ENCODE measurements at places on chromosomes 7 and 10.

DNA sequence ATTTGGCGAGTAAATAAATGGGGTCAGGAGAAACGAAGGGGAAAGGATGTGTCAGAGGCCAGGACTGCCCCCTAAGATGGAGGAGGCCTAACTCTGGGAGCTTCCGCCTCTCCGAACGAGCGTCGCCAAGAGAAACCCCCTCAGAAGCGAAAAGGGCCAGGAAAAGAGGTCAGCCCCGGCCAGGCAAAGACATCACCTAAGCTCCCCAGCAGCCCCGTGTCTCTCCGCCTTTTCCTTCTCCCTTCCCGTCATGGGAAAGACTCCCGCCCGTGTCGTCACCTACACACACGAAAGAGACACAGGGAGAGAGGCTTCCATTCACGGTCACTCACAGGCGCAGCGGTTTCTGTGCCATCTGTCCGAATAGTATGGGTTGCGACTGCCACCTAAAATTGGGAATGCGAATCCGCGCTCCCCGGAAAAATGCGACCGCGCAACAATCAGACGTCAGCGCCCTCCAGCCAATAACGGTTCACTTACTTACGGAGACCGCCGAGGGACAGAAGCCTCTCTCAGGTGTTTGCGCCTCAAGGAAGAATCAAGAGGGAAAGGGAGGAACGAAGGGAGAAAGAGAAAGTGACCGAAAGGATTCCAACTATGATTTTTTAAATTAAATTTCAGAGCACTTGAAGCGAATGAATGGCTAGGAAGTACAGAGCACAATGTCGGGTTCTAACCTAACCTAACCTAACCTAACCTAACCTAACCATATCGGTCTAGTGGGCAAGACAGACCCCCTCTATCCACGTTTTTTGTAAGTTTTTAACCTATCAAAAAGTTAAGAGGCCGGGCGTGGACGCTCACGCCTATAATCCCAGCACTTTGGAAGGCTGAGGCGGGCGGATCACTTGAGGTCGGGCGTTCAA lies at the start of gene CWF19L1:
Gene CWF19L1, minus strand, starts transcription at position 400 of the 866 bp plus-strand sequence. Its CDS starts 45 bp downstream, at position 355.
- DNase-seq = peak; percentile 10

- DNase-seq = no peak
These were observed 10.1 kb upstream of the JAKMIP3 start for GRCh38 chr10:132055616-132056015.

- DNase-seq = no peak
These were observed 2.3 kb upstream of the PAPSS2 start for GRCh38 chr10:87657371-87657770.

DNA sequence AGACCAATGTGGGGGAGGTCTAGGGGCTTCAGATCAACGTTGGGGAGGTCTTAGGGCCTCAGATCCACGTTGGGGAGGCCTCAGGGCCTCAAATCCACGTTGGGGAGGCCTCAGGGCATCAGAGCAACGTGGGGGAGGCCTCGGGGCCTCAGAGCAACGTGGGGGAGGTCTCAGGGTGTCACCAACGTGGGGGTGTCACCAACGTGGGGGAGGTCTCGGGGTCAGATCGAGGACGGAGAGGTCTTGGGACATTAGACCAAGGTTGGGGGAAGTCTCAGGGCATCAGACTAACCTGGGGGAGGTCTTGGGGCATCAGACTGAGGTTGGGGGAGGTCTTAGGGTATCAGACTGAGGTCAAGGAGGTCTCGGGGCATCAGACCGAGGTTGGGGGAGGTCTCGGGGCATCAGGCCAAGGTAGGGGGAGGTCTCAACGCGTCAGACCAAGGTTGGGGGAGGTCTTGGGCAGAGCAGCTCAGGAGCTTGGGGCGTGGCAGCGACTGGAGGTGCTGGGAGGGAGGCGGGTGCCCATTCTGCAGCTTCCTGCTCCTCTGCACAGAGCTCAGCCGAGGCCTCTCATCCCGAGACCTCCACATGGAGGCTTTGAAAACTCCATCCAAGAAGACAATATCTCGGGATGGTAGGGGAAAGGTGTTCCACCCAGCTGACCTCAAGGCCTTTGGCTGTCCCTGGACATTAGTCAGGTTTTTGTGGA lies 159.8 kb downstream of the WDR37 start:
- DNase-seq = no peak

DNA sequence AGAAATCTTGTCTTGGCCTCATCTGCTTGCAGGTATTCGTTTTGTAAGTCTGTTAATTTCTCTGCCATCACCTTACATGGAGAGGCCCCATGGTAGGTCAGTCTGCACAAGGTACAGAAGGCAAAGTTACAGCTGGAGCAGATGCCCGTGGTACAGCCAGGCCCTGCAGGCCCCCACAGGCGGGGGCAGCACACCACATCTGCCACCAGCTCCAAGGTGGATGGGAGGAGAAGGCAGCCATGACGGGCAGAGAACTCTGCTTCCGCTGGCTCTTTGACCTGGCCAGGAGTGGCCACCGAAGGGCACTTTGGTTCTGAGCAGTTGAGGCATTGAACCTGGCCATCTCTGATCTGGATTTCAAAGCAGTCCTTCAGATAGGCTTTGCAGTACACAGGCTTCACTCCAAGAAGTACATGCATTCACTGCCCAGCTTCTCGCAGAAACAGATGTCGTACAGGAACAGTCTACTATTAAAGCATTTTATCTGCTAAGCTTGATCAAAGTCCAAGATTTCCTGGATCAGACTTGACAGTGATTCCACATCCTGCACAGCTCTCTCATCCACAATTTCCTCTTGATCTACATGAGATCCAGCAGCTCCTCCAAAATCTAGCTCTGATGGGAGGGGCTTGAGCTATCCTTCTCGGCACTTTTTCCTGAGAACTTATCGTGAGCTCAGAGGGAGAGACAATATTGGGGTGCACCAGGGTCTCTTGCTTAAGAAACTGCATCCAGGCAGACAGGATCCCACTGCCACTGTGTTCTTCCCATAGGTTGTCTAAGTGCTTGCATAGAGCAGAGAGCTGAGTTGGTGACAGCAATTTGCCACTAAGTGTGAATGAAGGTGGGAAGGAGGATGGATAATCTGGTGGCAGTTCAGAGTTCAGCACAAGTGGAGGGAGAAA lies 120.7 kb downstream of the TRRAP start:
- no peak for DNase-seq

GRCh38 chr10:5888843-5889623 lies 660 bp downstream of the ANKRD16 start:
- DNase-seq = no peak

DNA sequence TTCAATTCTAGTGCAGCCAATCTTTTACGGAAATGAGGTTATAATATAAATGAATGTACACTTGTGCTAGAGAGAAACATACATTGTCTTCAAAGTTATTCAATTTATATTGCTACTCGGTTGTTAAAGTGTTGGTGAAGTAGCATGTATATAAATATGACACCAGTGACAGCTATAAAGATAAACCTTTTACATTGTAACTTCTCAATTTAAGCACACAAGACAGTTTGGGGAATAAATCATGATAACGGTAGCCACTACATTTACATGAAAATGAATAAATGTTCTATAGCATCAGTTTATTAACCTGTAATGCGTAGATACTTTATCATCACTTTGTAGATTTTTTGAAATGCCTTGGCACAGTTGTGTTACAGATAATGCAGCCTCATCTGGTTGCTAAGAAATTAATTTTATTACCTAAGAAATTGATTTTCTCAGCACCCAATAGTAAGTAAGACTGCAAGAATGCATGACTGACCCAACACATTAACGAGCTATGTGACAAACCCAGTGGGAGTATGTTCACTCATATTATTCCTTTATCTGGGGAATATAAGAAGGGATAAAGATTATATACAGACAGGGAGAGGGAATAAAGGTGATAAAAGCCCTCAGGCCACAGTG lies 283.9 kb upstream of the NPVF start:
- no peak for DNase-seq

GRCh38 chr10:4838743-4839142 lies 12.7 kb downstream of the AKR1E2 start:
- no peak for DNase-seq

GRCh38 chr10:46516660-46517416 lies 39.6 kb downstream of the GPRIN2 start:
- no peak for DNase-seq

GRCh38 chr7:132412435-132412834 lies 163.8 kb downstream of the PLXNA4 start:
- DNase-seq = no peak

DNA sequence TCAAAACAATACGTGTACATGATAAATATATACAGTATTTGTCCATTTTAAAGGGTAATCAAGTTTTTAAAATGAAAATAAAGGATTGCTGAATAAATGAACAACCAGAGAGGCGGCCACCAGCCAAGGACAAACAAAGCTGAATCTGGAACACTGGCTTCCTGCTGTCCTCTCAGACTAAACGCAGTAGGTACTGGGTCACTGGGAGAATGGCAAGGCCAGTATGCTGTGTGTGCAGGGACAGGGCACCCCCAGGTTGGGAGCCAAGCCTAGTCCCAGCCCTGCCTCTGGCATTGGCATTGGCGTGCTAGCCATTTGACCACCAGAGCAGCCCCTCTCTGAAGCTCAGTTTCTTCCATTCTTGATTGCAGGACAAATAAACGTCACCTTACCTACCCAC lies 33.8 kb downstream of the DLG5 start:
- no peak for DNase-seq

DNA sequence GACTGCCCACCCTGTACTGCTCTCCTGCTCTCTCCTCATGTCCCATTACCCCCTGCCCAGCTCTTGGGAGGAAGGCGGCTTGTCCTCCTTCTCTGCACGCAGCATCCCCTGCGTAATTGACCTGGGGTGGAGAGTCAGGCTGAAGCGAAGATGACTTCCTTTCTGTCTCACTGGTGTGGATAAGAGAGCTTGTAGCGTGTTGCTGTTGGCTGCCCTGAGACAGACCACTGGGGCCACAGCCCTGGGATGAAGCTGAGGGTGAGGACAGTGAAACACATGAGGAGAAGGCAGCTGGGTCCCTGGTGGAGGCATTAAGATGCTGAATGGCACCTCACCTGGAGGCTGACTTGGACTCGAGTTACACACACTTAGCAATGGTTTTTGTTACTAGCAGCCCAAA lies 310.3 kb upstream of the ZNF32 start:
- no peak for DNase-seq

DNA sequence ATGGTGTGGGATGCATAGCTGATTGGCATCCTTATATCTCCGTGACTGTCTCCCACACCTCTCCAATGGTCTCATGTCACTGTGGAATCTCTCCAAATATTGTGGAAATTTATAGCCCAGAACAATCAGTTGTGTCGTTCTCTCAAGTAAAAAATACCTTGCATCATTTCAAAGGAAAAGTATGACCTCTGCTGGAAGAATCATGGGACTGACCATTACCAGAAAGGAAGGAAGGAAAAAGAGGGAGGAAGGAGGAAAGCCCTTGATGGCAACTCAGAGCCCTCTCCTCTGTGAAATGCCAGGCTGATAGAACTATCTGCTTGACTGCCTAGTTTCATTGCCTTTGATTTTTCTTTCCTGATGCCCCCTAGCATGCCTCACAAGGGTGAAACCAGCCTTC lies 76.3 kb downstream of the FOXI2 start:
- no peak for DNase-seq

DNA sequence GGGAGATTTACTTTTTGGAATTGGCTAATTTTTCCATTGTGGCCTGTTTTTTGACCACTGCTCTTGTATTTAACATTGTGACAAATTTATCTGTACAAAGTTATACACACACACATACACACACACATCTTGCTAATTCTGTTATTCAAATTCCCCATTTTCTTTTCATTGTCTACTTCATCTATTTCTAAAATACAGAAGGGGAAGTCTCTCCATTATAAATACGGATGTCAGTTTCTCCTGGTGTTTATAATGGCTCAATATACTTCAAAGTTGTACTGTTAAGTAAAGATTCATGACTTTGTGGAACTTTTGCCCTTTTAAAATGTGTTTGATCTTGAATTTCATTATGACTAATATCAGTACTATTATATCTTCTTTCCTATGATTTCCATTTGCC lies 81.0 kb downstream of the CNOT4 start:
- DNase-seq = no peak

DNA sequence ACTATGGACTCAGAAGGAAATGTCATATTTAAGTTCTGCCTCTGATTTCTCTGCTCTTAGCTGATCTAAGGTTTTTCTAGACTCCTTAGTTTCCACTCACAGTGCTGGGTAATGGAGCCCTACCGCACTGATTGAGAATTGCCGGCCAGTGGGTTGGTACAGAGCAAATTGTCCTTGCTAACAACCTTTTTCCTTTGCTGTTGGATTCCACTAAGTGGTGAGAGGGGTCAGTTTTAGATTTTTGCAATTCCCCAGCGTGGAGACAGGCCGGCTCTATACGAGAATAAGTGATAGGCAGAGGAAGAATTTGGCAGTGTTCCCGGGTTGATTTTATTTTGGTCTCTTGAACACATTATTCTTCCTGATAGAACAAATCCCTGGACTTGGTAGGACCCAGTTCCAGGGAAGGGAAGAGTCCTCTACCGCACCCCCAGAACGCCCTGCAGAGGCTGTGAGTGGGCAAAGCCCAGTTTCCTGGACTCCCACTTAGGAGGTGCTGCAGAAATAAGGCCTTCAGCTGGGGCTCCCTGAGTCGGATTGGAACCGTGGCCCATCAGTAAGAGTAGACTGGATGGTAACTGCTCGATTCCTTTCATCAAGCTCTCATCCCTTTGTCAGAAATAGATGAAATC lies 3.0 kb upstream of the NRP1 start:
- no peak for DNase-seq

DNA sequence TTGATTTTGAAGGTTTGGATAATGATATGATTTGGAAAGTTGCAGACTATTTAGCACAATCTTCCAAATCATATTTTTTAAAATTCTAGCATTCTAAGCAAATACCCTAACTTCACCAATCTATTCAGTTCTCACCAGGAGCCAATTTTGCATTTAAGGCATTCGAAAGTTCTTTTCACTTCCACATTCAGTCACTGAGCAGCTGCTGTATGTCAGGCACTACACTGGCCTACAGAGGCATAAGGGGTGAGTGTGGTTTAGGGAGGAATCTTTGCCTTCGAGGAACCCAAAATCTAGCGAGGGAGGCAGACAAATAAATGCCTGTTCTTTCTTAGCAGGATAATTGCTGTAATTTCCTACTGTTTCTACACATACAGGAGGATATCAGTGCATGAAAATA lies 10.7 kb upstream of the UCN3 start:
- DNase-seq = no peak

- no peak for DNase-seq
These were observed 2.0 kb downstream of the SEMA3D start for GRCh38 chr7:85184599-85185423.

GRCh38 chr10:129396021-129396722 lies 70.9 kb upstream of the MGMT start:
- DNase-seq = no peak

GRCh38 chr10:34171957-34172527 lies 643.1 kb downstream of the PARD3 start:
- no peak for DNase-seq

DNA sequence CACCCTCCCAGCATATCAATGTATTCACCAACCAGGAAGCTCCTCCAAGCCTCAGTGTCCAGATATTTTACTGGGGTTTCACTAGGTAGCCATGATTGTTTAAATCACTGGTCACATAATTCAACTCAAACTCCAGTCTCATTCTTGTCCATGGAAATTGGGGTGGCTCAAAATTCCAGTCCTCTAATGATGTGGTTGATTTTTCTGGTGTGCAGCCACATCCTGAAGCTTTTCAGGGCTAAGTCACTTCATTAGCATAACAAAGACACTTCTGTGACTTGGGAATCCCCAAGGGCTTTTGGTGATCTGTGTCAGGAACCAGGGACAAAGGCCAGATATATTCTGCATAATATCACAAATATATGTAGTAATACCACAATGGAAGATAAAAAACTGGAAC lies 786.9 kb upstream of the IGFBP3 start:
- no peak for DNase-seq

- DNase-seq = no peak
These were observed 9.4 kb upstream of the TAS2R16 start for GRCh38 chr7:123004931-123005330.

Data from NCI-H187 (cell line).